B cell (primary cell): ENCODE measurements at places on chromosomes 16 and 17. TPM values are rescaled to one million over a fixed set of nuclear protein-coding genes. Genes with fewer than 3 reads are reported as not detected.

DNA sequence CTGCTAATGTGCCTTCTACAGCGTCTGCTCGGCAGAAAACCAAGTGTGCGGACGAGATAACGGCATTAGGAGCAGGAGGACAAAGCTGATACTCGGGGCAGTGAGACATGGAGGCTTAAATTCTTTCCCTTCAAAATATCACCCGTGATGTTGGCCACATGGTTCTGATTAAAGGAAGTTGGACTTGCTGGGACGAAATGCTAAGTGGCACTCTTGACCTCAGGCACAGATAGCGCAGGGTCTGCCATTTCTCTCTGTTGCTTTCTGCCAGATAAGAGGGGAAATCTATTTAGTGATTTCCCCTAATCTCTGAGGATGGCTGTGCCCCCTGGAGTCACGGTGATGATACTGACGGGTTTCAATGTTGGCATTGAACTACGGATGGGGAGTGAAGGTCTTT lies 509.6 kb upstream of the EEF2KMT start:
- no peak overlapping the region for H3K4me3 ChIP-seq
- no peaks in the 10 kb centered on the region for H3K4me1 ChIP-seq
- DNase-seq = no peak
- no peak overlapping the region for H3K27ac ChIP-seq
- H3K27me3 ChIP-seq = no peaks in the 10 kb centered on the region

DNA sequence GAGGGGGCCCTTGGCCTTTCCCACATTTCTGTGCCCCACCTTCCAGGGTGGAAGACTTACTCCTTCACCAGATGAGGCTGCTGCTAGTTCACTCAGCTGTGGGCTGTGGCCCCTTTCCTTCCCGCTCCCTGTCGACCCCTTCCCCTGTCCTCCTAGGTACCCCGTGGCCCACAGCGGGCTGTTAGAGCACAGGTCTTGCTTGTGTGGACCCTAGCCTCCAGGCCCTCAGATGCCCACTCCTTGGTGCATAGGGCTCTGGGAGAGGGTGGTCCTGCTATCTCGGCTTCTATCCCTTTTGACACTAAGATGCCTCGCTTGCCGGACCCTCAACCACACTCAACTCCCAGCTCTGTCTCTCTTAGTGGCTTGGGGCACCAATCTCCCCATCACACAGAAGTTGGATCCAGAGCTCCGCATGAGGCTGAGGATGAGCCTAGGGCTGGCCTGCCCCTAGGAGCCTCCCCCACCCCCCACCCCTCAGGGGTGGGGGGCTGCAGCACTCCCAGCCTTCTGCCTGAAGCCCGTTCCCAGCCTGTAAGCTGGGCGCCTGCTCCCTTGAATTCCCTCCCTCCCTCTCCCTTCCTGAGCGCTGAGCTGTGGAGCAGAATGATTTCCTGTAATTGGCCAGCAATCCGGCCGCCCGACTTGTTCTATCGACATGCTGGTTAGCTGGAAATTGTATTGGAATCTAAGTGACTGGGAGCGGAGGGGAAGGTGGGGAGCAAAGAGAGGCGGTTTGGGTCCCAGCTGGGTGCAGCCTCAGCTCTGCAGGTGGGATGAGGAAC lies 30.9 kb downstream of the DCAKD start:
- H3K27ac ChIP-seq = no peak overlapping the region
- peak; percentile 28 for DNase-seq
- H3K4me3 ChIP-seq = no peak overlapping the region
- H3K27me3 ChIP-seq = peaks cover 25% of the 10 kb centered on the region

Gene PRSS33
- not detected in 2 replicates for total RNA-seq

Gene PRSS27
- 2.4 TPM in 2 replicates for total RNA-seq

Gene HOXB8
- not detected in 2 replicates for total RNA-seq

Gene PERCC1
- 0.34 and 0.64 TPM in 2 replicates for total RNA-seq

DNA sequence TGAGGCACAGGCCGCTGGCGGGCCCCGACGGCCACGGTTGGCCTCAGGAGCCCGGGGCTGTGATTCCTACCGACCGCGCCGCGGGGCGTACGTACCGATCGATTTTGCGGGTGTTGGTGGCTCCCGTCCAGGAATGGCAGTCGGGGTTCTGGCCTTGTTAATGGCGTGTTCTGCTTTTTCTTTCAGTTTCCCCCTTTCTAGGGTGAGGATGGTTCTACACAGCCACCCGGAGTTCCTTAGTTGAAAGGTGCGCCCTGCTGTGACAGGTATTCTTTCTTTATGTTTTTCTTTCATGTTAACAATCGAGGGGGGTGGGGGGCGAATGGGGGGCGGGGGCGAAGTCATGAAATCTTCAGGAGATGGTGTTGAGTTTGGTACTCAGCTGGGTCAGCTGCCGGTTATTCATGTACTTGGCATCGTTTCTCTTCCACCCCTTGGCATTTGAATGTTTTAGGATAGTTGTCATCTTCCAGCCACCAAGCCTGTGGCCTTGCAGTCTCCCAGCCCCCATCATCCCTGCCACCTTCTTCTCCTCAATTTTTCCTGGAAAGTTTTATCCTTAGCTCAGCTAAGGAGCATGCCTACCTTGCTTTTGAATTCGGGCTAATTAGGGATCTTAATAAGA lies 802 bp downstream of the CYLD start:
- H3K4me3 ChIP-seq = peak overlapping the region; percentile 85
- H3K27ac ChIP-seq = peak overlapping the region; percentile 100
- peak; percentile 83 for DNase-seq
- H3K27me3 ChIP-seq = no peaks in the 10 kb centered on the region

GRCh38 chr17:73785958-73786743 lies 141.9 kb upstream of the SDK2 start:
- DNase-seq = no peak
- H3K36me3 ChIP-seq = no peaks in the 10 kb centered on the region
- no peak overlapping the region for H3K27ac ChIP-seq
- peaks cover 3% of the 10 kb centered on the region for H3K27me3 ChIP-seq
- no peak overlapping the region for H3K4me3 ChIP-seq
- H3K4me1 ChIP-seq = no peaks in the 10 kb centered on the region

DNA sequence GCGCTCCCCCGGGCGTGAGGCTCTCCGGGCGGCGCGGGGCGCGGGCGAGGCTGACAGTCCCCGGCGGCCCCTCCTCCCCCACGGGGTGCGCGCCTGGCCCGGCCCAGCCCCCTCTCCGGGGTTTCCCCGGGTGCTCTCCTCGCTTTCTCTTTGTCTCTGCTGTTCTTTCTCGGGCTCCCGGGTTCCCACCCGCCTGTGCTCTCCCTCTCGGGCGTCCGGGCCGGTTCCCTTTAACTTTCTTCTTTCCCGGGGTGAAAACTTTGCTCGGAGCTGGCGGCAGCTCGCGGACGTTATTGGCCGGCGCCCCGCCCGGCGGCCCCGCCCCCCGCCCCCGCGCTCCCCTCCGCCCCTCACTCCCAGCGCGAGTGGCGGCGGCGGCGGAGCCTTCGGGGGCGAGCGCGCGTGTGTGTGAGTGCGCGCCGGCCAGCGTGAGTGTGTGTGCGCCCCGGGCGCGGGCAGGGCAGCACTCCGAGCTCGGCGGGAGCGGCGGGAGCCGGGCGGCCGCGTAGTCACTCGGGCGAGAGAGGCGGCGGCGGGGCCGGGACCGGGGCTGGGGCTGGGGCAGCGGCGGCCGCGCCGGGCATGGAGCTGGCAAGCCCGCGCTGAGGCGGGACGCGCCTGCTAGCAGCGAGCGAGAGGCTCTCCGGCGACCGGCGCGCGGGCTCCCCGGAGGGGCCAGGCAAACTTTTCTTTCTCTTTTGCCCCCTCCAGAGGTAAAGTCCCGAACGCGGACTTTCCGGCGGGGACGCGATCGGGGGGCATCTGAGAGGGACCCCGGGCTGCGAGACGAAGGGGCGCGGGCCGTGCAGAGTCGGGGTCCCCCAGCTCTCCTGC lies at the start of gene NTN1:
Gene NTN1, plus strand, starts transcription at position 353 of the 834 bp plus-strand sequence. CDS start 864 bp downstream, outside the sequence.
- H3K27me3 ChIP-seq = peaks cover 48% of the 10 kb centered on the region
- peak; percentile 83 for DNase-seq
- peaks cover 27% of the 10 kb centered on the region for H3K4me1 ChIP-seq
- no peaks in the 10 kb centered on the region for H3K36me3 ChIP-seq
- peak within 1 kb of the TSS; percentile 63 for H3K4me3 ChIP-seq
- no peak within 1 kb of the TSS for H3K27ac ChIP-seq

- no peaks in the 10 kb centered on the region for H3K27me3 ChIP-seq
- no peaks in the 10 kb centered on the region for H3K36me3 ChIP-seq
- no peak overlapping the region for H3K4me3 ChIP-seq
- no peak for DNase-seq
- H3K27ac ChIP-seq = no peak overlapping the region
- no peaks in the 10 kb centered on the region for H3K4me1 ChIP-seq
Observed at GRCh38 chr17:2198927-2199326, 104.7 kb downstream of the SMG6 start.

Gene TEPSIN
- 177 and 180 TPM in 2 replicates for total RNA-seq

- H3K27me3 ChIP-seq = no peaks in the 10 kb centered on the region
- DNase-seq = no peak
- H3K36me3 ChIP-seq = peaks cover 8% of the 10 kb centered on the region
- no peaks in the 10 kb centered on the region for H3K4me1 ChIP-seq
Observed at GRCh38 chr17:76775021-76775600, 37.2 kb downstream of the MFSD11 start.

DNA sequence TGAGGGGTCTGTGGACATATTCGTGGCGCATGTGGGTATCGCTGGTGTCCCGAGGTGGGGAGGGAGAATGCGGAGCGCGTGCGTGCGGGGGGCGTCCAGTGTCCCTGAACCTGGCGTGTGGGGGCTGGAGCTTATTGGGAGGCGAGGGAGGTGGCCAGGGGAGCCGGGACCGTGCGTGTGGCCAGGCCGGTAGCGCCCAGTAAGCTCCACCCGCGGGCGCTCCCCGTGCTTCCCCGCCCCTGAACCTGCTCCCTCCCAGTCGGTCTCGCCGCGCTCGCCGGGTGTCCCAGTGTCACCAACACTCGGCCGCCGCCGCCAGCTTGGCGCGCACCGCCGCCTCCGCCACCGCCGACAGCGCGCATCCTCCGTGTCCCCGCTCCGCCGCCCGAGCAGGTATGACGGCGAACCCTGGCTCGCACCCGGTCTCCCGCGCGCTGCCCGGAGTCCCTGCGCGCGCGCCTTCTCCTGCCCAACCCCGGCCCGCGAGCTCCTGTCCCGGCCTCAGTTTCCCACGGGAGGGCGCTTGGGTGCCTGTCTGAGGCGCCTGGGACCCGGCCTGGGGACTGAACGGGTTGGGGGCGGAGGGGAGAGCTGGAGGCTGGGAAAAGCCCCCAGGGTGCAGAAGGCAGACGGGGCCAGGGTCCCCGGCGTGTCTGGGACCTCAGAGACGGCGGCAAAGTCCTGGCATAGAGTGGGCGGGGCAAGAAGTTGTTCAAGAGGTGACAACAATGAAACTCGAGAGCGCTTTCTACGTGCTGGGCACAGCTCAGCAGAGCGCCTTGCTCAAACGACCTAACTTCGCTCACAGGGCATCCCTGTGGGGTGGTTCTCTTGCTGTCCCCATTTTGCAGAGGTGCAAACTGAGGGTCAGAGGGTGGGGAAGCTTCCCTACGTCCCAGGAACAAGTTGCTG lies at the start of gene SCNN1B:
Gene SCNN1B, plus strand, starts transcription at position 258 of the 912 bp plus-strand sequence. CDS start 46,298 bp downstream, outside the sequence.
- no peaks in the 10 kb centered on the region for H3K36me3 ChIP-seq
- H3K27ac ChIP-seq = no peak within 1 kb of the TSS
- peaks cover 3% of the 10 kb centered on the region for H3K4me1 ChIP-seq
- no peak for DNase-seq
- peaks cover 16% of the 10 kb centered on the region for H3K27me3 ChIP-seq

DNA sequence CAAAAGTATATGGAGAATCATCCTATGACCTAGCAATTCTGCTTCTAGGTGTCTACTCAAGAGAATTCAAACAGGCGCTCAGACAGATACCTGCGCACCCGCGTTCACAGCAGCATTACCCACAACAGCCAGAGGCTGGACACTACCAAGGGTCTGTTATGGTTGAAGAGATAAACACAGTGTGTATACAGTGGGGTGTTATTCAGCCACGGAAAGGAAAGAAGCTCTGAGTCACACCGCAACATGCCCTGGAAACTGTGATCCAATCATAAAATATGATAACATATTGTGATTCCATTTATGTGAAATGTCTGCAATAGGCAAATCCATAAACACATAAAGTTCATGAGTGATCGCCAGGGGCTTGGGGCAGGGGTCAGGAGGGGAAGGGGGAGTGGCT lies 18.0 kb upstream of the JPH3 start:
- H3K4me3 ChIP-seq = no peak overlapping the region
- H3K36me3 ChIP-seq = no peaks in the 10 kb centered on the region
- no peak overlapping the region for H3K27ac ChIP-seq

DNA sequence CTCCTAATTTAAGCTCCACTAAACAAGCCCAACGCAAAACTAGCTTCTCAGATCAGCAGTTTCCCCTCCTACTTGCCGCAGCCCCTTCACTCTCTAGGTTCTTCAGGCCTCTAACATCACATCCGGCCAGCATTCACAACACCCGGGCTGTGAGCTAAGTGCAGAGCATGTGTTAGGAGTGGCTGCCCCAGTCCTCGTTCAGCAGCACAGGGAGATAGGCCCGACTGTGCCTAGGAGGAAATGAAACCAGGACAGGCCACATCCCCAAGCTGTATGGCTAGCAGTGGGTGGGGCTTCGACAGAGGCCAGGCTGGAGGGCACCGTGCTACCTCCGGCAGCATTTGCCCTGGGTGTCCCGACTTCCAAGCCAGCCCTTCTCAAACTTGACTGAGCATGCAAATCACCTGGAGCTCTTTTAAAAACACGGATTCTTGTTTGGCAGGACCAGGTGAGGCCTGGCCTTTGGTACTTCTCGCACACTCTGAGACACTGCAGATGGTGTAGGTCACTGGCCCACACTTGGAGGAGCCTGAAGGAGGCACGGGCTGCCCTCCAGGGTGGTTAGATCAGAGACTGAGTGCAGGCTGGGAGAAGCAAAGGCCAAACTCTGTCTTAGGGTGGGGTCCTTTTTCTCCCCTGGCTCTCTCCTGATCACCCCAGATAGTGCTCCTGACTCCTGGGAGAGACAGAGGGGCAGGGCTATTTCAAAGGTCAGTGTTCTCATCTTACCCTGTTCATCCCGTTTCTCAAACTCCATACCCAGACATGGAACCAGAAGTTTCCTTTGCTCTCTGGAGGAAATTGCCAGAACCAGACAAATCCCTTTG lies 202.0 kb downstream of the C16orf78 start:
- H3K4me1 ChIP-seq = peaks cover 17% of the 10 kb centered on the region
- no peak overlapping the region for H3K4me3 ChIP-seq
- peak; percentile 70 for DNase-seq
- no peaks in the 10 kb centered on the region for H3K27me3 ChIP-seq
- H3K27ac ChIP-seq = peak overlapping the region; percentile 29

Gene CALB2
- not detected in 2 replicates for total RNA-seq

- no peak for DNase-seq
Observed at GRCh38 chr16:19618876-19619275, 63.4 kb downstream of the VPS35L start.

Gene PGP
- 15.1 and 16.5 TPM in 2 replicates for total RNA-seq

GRCh38 chr17:13492737-13493122 lies 109.0 kb downstream of the HS3ST3A1 start:
- no peaks in the 10 kb centered on the region for H3K27me3 ChIP-seq
- H3K27ac ChIP-seq = no peak overlapping the region
- no peaks in the 10 kb centered on the region for H3K36me3 ChIP-seq
- DNase-seq = no peak
- H3K4me3 ChIP-seq = no peak overlapping the region

- H3K36me3 ChIP-seq = no peaks in the 10 kb centered on the region
- no peaks in the 10 kb centered on the region for H3K27me3 ChIP-seq
- DNase-seq = peak; percentile 79
- H3K4me1 ChIP-seq = peaks cover 100% of the 10 kb centered on the region
Observed at GRCh38 chr17:58338841-58339754, 10.5 kb upstream of the TSPOAP1 start.

- peaks cover 33% of the 10 kb centered on the region for H3K4me1 ChIP-seq
- peak; percentile 72 for DNase-seq
- no peaks in the 10 kb centered on the region for H3K27me3 ChIP-seq
- H3K36me3 ChIP-seq = no peaks in the 10 kb centered on the region
Observed at GRCh38 chr16:11629071-11630030, 38.9 kb upstream of the SNN start.
